ENCODE measurements at places on chromosomes 2 and 18. TPM values are rescaled to one million over a fixed set of nuclear protein-coding genes. Genes with fewer than 3 reads are reported as not detected.

DNA sequence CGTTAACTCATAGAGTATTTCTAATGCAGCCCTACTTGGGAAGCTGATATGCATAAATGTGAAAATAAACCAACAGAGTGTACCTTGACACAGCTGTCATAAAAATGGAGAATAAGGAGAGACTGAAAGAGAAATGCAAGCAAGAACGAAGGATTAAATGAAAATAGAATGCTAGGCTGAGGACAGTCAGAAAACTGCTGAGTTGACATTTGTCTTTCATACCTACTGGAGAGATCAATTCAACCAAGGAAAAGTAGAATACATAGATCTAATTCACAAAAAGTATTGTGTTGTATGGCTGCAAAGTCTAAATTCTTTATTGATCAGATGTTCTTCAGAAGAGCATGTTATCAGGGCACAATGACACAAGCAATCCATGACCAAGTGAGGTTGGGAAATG, 112.0 kb downstream of the EPHA4 start:
- DNase-seq = no peak

DNA sequence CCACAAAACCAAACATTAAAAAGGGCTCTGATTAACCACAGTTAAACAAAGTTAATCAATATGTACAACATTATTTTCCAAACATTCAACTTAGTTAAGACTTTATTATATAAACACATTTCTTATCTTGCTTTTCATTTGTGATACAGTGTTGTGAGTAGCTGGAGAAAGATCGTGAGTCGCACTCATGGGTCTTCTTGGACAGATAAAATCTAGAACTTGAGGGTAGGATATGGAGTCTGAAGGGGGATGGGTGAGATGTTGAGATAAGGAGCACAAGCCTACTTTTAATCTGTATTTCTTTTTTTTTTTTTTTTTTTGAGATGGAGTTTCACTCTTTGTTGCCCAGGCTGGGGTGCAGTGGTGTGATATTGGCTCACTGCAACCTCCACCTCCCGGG, 22.6 kb upstream of the TMEM214 start:
- DNase-seq = no peak

The NRP2 gene
- 2.5 TPM for polyA plus RNA-seq

DNA sequence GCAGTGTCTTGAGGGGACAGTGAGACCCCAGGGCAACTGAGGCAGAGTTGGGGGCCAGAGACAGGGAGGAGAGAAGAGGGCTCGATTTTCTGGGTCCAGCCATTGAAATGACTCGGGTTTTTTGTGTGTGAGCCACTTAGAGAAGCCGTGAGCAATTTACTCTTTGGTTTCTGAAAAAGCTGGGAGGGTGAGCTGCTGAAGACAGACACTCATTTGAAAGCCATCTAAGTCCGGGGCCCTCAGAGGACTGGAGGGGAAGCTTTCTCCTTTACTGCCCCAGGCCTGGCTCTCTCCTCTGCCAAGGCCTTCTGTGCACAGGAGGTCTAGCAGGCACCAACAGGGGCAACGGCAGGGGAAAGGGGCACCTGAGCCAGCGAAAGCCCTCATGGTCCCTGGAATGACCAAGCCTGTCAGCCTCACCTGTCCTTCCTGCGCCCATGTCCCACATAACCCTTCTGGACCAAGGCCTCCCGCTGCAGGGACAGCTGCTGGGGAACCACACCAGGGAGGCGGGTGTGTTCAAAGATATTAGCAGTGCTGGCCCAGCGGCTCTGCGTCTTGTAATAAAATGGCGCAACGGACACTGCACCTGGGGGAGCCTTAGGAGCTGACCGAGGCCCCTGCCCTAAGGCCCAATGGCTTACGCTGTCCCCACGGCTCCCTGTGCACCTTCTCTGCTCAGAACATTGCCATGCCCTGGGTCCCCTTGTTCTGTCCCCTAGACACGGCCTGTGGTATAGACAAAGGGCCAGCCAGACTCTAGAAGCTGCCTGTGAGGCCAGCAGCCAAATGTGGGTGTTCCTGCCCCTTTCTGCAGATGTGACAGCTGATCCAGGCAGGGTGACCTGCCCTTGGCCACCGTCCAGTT, 45.8 kb downstream of the HS6ST1 start:
- no peak for DNase-seq

DNA sequence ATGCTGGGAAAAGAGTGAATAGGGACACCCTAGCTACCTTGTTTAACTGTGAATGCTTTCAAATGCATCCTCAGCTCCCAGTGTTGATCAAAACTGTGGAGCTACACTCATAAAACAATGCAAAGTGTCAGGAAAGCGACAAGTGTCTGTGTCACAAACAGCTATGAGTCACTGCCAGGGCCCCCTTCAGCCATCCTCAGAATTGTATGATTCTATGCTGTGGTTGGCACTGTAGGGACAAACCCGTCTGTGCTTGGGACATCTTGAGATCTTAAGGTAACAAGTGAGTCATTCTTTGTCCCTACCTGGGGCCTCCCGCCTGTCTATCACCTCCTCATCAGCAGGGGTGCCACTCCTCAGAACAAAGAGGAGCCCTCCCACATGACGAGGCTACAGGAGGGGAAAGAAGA, 42.4 kb downstream of the KLF7 start:
- no peak for DNase-seq

GRCh38 chr2:169513926-169514325, 4.4 kb downstream of the KLHL41 start:
- peak; percentile 32 for DNase-seq

GRCh38 chr2:23418461-23418911, 33.5 kb downstream of the KLHL29 start:
- no peak for DNase-seq

All from heart right ventricle (tissue), 16 donors.